ENCODE measurements at places on chromosomes 1 and 21. TPM values are rescaled to one million over a fixed set of nuclear protein-coding genes. Genes with fewer than 3 reads are reported as not detected.

The SELP gene
- total RNA-seq, result not detected

The AVPR1B gene
- total RNA-seq, result not detected

The REG4 gene
- total RNA-seq, result not detected

The ITPKB gene
- 9.5 TPM for total RNA-seq

The ANKRD34A gene
- 0.70 TPM for total RNA-seq
